ENCODE measurements at places on chromosomes 6 and 20.

DNA sequence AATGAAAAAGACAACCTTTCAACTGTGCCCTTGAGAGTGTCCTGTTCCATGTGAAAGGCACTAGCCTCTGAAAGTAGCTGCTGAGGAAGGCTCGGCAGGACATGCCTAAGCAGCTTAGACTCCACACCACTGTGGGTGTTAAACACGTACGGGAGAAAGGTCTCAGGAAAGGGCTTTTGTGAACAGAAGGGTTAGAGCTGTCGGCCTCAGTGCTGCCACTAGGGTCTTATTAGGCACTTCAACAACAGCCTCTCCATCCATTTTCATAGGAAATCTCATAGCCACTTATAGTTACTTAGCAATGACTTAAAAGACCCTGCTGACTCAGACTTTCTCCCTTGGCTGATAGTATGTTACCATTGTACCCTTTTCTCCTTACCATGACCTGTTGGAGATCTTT lies 662.8 kb downstream of the TBC1D32 start:
- DNase-seq, result no peak

DNA sequence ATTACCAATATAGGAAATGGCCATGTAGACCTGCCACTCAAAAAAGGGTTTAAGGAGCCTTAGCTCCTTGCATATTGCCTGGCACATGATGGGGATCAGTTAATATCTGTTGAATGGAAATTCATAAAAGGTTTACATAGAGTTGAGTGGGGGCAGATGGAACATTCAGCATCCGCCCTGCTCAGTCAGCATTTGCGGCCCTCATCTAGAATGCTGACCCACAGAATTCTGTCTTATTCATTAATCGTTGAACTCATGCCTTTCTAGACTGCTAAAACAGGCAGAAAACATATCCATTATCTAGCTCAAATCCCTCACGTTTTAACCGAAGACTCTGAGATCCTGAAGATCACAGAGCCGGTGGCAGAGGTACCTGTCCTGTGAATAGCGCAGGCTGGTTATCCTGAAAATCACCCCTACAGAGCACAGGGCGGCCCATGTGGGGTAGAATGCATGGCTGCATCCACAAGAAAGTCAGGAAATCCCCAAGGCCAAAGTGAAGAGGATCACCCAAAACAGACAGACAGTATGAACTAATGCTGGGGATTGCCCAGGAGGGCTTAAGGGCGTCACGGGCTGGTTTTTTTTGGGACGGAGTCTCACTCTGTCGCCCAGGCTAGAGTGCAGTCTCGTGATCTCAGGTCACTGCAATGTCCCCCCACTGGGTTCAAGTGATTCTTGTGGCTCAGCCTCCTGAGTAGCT lies 59.9 kb downstream of the CNBD2 start:
- DNase-seq, result no peak

- DNase-seq, result no peak
These were observed 62.7 kb upstream of the BMP5 start for GRCh38 chr6:55937951-55938690.

DNA sequence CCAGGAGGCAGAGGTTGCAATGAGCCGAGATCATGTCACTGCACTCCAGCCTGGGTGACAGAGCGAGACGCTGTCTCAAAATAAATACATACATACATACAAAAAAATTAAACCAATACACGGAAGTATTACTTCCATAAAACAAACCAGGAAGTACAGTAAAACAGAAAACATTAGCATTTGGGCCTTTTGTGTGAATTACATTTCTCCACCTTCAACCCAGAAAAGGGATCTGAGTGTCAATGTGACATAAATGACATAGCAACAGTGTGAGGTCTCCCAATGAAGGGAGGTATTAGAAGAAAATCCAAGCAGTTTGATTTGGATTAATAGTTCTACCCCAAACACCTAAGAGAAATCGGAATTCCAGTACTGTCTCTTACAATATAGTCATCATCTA lies 10.1 kb downstream of the CSNK2A1 start:
- DNase-seq, result no peak

GRCh38 chr20:60718743-60719480 lies 533.1 kb upstream of the CDH4 start:
- DNase-seq, result no peak

- no peak for DNase-seq
These were observed 23.3 kb downstream of the RNF144B start for GRCh38 chr6:18410412-18410811.

GRCh38 chr6:8525370-8525769 lies 90.0 kb upstream of the SLC35B3 start:
- no peak for DNase-seq

- DNase-seq, result peak; percentile 72
These were observed 70.1 kb downstream of the NRN1 start for GRCh38 chr6:5936631-5937030.

- DNase-seq, result no peak
These were observed 35.6 kb upstream of the PNRC1 start for GRCh38 chr6:89045011-89045387.

DNA sequence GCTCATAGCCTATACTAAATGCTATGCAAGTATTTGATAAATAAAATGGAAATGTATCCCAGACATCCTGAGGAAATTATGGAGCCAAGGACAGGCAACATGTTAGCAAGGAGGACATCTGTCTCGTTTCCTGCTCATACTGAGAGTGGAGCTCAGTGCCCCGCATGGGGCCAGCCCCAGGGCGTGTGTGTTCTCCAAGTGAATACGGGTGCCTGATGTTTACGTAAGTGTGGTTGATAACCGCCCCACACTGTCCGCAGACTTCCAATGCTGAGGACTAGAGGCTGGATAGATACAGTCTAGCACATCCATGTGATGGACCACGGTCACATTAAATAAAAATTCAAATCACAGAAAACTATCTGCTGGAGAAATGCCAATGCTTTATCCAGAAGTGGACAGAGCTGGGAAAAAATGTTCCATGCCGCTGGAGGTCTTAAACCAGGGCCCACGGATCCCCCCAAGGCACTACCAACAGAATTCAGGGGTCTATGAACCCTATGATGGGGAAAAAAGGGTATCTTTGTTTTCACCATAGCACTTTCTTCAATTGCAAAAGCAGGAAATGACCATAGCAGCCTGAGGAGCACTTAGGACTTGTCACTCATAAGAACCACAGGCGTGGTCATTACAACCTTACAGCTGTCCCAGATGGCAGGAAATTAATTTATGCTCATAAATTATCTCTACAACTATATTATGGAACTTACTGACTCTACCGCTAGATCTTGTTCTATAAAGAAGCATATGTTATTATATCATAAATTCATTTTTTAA lies 24.9 kb downstream of the TGM2 start:
- peak; percentile 79 for DNase-seq

DNA sequence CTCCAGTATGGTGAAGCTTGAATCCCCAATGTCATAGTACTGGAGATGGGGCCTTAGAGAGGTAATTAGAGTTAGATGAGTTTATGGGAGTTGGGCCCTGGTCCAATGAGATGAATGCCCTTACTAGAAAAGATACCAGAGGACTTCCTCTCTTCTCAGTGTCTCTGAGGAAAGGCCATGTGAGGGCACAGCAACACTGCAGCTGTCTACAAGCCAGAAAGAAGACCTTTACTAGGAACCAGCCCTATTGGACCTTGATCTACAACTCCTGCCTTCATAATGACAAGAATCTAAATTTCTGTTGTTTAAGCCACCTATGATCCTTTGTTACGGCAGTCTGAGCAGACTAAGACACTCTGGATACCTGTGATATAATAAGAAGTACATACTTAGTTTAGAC lies 31.4 kb upstream of the AKAP7 start:
- DNase-seq, result no peak

DNA sequence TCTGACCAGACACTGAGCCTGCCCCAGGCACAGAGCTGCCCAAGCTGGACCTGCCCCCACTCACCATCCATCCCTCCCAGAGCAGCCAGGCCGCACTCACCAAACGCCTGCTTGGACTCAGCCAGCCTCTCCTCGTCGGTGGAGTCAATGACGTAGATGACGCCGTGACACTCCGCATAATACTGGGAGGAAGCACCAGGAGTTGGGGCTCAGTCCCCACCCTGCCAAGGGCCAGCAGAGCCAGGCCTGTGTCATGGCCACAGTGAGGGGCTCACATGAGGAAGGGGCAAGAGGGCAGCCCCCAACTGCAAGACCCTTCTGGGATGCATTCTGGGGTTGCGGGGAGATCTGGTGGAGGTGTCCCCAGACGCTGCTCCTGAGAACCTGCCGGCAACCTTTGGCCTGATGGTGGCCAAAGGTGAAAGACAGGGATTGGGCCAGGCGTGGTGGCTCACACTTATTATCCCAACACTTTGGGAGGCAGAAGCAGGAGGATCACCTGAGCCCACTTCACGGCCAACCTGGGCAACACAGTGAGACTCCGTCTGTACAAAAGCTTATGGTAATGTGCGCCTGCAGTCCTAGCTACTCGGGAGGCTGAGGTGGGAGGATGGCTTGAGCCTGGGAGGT lies 5.6 kb downstream of the ARFRP1 start:
- no peak for DNase-seq

- DNase-seq, result no peak
These were observed 179.5 kb downstream of the BTBD9 start for GRCh38 chr6:38460186-38460585.

- no peak for DNase-seq
These were observed 133.3 kb downstream of the TFAP2C start for GRCh38 chr20:56762401-56762800.

- no peak for DNase-seq
These were observed 201.5 kb upstream of the RNF24 start for GRCh38 chr20:4216866-4217265.

DNA sequence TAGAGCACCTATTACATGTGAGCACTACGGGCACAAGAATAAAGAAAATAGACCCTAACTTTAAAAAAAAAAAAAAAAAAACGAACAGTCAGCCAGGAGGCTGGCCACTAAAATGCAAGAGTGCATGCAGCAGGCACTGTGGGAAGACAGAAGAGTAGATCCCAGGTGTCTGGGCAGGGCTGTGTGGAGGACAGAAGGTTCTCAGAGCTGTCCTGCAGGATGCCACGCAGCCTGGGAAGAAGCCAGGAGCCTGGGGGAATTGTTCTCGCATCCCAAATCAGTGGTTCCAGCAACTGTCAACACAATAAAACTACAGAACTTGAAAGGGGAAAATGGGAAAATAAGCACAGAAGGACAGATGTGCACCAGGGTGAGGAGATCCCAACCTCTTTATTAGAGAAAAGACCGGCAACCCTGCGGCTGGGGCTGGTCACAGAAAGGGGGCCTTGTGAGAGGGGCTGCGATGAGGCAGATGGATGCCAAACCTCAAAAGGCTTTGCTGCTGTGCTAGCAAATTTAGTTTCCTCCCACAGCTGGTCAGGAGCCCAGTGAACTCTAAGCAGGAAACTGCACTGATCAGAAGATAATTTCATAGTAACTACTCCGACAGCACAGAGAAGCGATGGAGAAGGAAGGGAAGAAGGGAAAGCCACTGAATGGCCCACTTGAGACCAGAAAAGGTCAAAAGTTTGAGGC lies 30.9 kb downstream of the MAP3K5 start:
- DNase-seq, result no peak

DNA sequence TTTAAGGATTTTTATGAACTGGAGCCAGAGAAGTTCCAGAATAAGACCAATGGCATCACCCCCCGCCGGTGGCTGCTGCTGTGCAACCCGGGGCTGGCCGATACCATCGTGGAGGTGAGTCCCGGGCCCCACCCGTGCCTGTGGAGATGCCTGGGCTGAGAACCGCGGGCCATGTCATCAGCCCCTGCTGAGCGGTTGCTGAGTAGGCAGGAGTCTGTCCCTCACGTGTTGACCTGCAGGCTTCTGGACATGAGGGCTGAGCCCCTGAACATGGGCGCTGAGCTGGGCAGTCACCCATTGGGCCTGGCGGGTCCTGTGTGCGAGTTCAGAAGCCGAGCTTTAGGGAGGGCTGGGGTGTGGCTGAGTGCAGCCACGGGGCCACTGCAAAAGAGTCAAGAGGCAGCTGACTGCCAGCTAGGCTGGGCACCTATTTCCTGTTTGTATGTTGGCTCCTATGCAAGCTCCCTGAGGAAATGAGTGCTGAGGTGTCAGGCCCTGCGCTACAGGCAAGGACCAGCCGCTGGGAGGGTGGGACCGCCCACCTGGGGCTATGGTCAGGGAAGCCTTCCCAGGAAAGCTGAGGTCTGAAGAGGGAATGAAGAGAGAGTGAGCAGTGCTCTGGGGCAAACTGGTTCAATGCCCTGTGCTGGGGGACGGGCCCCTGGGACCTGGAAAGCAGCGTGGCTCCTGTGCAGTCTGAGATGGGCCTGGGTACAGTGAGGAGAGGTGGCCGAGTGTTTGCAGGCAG lies 34.3 kb downstream of the PYGB start:
- DNase-seq, result peak; percentile 41

- no peak for DNase-seq
These were observed at the start of gene GNMT for GRCh38 chr6:42960243-42961019. GNMT (plus strand) TSS chr6:42960754; CDS start chr6:42960768, 14 bp downstream.

GRCh38 chr6:33926451-33926850 lies 122.6 kb upstream of the MLN start:
- DNase-seq, result no peak

DNA sequence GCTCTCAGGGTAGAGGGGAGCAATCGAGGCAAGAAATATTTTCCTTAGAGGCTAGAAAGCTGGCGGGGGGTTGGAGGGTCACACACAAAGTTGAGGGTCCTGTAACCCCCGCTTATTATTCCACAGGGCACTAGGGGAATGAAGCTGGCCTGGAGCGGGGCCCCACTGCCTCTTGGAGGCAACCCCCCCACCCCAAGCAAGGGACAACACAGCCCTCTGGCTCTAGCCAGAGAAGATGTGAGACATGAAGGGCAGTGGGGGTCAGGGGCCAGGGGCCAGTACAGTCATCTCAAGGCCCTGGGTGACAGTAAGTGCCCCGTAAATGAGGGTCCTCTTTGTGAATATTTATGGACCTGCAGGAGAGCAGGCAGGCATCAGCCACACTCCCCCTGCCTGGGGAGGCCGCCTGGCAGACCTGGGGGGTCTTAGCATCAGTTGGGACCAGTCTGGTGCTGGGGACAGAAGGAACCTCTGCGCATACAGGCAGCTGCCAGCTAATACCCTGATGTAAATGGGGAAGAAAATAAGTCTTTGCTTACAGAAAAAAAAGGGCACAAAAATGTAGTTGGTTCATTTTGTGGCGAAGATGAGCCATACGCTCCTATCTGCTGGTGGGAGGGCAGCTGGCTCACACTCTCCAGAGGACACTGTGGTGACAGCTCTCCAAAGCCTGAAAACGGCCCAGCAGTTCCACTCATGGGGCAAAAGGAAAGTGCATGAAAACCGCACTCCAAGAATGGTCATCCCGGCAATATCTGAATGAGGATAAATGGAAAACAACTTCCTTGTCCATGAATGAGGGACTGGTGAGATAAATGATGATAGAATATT lies 21.9 kb downstream of the SPATA2 start:
- no peak for DNase-seq

DNA sequence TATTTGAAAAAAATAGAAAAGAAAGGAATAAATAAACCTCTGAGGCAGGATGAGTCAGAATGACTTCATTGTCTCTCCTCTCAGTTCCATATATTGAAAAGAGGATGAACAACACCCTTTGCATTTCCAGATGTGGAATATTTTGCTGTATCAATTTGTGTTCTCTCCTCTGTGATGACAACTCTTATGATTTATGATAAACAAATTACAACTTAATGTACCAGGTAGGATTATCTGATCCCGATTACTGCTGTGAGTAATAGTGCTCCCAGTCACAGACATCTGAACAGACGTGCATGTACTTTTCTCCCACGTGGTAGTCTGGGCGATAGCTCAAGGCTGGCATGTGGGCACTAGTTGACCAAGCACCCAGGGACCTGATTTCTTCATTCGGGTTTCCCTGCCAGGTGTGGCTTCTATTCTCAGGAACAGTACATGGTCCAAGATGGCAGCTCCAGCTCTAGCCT lies 142.1 kb upstream of the SULF2 start:
- no peak for DNase-seq

All from SJSA1 (cell line).